ENCODE measurements at places on chromosomes 7 and 10. TPM values are rescaled to one million over a fixed set of nuclear protein-coding genes. Genes with fewer than 3 reads are reported as not detected.

GRCh38 chr10:80522756-80523363, 14.8 kb upstream of the SH2D4B start:
- DNase-seq: no peak

- no peak for DNase-seq
Measured at GRCh38 chr7:50450590-50451032, 461 bp upstream of the FIGNL1 start.

DNA sequence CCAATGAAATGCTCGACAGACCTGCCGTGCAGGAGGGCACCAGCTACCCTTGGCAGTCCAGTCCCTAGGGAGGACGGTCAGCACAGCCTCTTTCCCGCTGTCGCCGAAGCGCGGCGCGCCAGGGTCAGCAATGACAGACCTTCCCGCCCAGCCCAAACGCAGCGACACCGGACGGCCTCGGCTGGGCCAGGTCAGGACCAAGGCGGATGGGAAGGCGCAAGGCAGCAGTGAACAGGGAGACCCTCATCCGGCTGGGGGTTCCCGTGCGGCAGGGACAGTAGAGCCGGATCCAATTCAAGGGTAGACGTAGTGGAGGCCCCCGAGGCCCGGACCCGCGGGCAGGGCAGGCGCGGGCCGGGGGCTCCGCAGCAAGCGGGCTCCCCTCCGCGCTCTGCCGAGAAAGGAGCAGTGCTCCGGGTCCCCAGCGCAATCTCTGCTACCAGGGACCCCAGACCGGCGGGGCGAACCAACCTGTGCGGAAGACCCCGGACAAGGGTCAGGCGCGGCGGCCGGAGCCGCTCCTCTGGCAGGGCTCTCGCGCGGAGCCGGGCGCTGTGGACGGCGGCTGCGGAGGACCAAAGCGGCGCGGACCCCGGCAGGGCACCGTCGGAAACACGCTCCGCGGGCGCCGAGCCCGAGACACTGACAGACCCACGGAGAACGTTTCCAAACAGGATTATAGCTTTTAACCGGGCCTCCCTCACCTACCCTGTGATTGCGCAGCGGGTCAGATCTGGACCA, at the start of gene SEC31B:
TSS of gene SEC31B (minus strand) at position 551 of the 741 bp plus-strand sequence. CDS start 2,909 bp downstream, outside the sequence.
- DNase-seq: peak; percentile 84

GRCh38 chr10:31340343-31340742, 21.3 kb downstream of the ZEB1 start:
- no peak for DNase-seq

The CRPPA gene
- 0.71 TPM for total RNA-seq

The ACTL6B gene
- 2.1 TPM for total RNA-seq

All from H1 (cell line).